Left forelimb (tissue), 1 donor: ENCODE measurements at places on chromosomes 7 and 10.

GRCh38 chr10:77553311-77553710 lies 84.3 kb downstream of the KCNMA1 start:
- no peak for DNase-seq

DNA sequence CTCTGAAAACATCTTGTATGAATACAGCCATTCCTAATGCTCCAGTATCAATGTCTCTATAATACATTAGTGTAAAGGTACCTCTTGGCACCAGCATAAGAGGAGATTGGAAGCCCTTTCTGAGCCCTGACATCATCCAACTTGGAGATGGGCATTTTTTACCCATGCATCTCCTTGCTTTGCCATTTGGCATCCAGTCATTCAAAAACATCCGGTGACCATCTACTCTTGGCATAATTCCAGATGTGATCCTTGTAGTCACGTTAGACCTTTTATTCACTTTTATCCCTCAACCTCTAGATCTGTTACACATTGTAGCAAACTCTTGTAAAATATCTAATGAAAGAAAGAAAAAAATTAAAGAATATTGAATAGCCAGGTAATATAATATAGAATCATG lies 17.9 kb upstream of the SGMS1 start:
- no peak for DNase-seq

- no peak for DNase-seq
These were observed 9.1 kb downstream of the RASSF4 start for GRCh38 chr10:44968500-44969400.

- no peak for DNase-seq
These were observed 12.0 kb upstream of the PARD3 start for GRCh38 chr10:34826857-34827766.

DNA sequence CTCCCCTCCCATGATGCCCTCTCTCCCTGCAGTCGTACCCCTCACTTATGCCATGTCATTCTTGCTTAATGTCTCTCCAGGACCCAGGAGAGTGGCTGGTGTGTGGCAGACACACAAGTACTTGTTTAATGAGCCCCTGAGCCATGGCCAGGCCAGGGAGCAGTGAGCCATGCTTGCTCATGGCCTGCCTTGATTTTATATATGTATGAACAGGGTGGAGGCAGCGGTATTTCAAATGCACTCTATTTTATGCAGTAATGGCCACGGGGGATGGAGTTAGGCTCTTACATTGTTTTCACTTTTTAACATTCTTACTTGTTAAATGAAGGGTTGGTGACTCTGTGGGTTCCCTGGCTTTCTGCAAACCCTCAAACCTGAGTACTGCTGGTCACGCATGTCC lies 144.8 kb downstream of the FANK1 start:
- DNase-seq: no peak

- no peak for DNase-seq
These were observed 19.7 kb downstream of the FAM53B start for GRCh38 chr10:124724279-124725027.

DNA sequence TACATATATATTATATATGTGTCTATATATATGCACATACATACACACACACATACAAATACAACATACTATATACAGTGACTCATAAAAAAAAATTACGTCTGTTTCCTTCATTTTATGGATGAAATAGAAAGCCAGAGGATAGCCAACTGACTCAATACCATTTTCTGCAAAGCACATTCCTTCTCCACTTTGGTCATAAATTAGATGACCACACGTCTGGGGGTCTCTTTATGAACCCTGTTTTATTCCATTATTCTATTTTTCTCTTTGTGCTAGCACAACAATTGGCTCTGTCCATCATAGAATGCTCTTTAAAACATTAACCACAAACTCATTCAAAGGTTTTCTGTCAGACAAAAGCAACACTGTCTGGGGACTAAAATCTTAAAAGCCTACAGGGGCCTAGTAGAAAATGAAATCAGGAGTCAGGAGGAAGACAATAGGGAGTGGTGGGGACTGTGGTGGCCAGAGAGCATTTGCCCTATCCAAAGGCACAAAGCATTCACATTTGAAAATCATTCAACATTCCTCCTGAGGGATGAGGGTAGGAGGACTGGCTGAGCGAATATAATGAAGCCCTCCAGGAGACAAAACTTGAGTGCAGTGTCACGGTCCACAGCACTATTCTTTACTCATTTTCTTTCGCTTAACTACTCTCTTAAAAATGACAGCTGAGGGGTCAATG lies 4.3 kb downstream of the CUBN start:
- no peak for DNase-seq

DNA sequence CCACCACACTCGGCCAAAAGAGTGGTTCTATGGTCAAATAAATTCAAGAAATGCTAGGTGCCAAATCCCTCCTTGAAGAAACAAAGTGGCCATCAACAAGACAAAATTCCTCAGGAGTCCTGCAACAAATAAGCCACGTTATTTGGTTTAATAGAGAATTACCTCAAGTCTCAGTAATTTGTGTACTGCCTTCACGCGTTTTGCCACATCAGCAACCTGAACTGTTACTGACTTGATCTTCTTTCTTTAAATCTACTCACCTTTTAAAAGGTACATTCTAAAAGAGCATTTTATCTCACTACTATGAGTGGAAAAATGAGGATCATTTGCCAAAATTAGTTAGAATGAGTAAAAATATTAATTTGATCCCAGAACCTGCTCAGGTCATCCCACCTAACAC lies 34.6 kb upstream of the LCOR start:
- no peak for DNase-seq

- DNase-seq: no peak
These were observed 85.8 kb downstream of the SNX13 start for GRCh38 chr7:17854261-17855047.

- DNase-seq: no peak
These were observed 209.3 kb upstream of the FRMD4A start for GRCh38 chr10:14540062-14540461.

GRCh38 chr7:80232979-80233724 lies 98.5 kb downstream of the GNAI1 start:
- no peak for DNase-seq

- no peak for DNase-seq
These were observed 78.1 kb upstream of the PRR15 start for GRCh38 chr7:29485339-29486190.

DNA sequence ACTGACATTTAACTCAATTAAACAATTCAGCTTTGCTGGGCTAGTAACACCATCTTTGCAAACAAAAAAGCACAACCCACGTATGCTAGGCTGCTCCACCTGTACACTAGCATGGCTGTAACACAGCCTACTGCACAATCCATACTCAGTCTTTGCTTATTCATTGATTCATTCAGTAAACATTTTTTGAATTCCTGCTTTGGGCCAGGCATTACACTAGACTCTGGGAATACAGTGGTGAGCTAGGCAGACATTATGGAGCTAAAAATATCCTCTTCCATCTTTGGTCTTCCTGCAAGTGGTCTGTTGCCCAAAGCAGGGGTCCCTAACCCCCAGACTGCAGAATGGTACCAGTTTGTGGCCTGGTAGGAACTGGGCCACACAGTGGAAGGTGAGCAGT lies 9.9 kb downstream of the CNNM1 start:
- DNase-seq: no peak

DNA sequence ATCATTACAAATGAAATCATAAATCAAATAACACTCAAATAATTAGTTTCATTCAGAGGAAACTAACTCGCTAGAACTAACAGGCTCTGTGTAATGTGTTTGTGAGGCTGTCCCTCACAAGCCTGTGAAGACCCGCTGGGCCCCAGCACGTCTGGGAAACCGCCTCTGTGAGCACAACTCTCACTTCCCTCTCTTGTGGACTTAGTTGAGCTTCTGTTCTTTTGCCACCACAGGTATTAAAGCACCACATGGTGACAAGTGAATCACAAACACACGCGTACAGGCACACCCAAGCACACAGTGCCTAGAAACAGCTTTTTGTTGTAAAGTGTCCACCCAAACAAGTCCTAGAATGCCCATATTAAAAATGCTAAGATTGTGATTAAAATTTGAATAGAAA lies 51.0 kb downstream of the ZNF777 start:
- DNase-seq: no peak

DNA sequence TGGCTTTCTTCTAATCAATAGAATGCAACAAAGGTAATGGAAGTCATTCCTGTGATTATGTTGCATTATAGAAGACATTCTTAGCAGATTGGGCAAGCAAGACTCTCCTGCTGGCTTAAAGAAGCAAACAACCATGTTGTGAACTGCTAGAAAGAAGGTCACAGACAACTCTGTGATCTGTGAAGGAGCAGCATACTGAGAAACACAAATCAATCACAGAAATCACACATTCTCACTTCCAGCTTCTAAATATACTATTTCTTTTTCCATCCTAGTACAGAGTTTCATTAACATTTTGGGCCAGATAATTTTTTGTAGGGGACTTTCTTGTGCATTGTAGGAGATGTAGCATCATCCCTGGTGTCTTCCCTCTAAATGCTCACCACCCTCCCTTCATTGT lies 28.0 kb upstream of the PALS2 start:
- DNase-seq: no peak

DNA sequence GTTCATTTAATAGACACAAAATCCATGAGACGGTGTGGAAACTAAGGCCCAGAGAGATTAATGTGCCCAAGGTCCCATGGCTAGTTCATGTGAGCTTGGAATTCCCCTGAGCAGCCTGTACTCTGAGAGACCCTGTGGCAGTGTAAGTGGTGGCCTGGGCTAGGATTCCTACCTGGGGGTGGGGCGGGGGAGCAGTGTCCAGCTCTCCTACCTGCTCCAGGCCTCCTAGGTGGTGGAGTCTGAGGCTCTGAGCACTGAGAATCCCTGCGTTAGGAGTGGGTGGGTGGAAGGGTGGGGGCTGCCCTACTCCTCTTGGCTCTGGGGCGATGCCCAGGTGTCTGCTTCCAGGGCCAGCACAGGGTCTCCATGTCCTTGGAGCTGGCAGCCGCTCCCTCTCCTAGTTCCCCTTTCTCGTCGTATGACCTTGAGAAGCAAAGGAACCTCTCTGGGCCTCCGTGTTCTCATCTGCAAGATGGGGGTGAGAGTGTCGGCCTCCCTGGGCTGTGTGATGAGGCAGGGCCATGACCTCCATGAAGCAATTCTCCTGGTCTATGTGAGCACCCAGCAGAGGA lies 2.5 kb downstream of the SNCG start:
- peak; percentile 25 for DNase-seq

DNA sequence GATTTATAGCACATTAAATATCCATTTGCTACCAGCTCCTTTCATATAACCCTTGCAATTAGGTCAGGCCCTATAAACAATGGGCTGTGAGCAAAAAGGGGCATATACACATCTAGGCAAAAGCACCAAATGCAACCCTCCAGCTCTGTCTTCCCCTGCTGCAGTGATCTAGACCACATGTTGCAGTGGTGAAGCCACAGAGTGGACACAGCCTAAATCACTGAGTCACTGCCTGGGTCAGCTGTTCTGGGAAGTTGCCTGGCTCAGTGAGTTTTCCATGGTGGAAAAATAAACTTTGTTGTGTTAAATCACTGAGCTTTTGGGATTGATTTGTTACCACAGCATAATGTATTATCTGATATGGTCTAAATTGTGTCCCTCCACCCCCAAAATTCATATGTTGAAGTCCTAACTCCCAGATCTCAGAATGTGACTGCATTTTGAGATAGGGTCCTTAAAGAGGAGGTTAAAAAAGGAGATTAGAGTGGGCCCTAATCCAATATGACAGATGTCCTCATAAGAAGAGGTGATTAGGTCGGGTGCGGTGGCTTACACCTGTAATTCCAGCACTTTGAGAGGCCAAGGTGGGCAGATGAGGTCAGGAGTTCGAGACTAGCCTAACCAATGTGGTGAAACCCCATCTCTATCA lies 70.4 kb downstream of the ZFAND4 start:
- DNase-seq: no peak

DNA sequence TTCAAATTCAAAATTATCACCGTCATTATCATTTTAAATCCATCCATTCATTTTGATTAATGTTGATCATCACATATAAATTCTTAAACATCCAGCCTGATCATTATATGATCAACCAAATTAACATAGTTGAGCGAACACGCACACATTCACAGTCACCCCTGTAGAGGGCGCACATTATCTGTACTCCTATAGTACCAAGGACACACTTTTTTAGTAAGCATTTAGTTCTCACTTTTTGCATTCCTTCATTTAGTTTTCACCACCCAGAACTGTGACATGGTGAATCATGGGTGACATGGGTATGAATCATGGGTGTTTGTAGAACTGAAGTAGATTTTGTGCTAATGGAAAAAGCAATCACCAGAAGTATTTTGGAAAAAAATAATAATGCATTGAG lies 26.0 kb upstream of the ZNF735 start:
- DNase-seq: no peak

DNA sequence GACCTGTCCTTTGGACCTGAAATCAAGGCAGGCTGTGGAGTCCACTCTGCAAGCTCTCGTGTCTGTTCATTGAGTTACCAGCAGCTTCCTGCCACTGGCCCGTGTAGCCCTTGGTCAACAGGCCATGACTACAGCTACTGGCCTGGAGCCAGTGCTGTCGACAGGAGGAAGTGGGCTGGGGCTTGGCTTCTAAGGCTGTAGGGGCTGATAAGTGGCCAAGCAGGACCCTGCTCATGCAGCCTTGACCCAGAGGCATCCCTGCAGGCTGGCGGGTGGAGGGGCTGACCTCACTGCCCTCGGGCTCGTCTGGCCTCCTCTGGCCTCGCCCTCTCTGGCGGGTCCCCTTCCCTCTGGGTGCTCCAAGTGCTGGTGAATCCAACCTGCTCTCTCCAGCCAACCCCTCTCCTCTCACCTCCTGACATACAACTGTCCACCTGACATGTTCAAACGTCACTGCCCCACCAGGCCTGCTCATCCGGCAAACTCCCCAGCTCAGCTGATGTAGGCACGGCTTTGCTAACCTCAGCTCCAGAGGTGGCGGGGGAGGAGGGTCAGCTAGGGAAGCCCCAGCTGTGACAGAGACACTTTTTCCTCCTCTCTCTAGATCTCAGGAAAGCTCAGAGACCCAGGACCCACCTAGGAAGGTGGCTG lies 188.6 kb upstream of the LYZL2 start:
- no peak for DNase-seq
